ENCODE measurements at places on chromosomes 4 and X. TPM values are rescaled to one million over a fixed set of nuclear protein-coding genes. Genes with fewer than 3 reads are reported as not detected.
A peak's percentile ranks its signal among the peaks of the same experiment; 100 is the strongest.

RIPPLY1 gene
- not detected for total RNA-seq

GAGE2A gene
- not detected for total RNA-seq

GPC3 gene
- total RNA-seq: 0.59 TPM

CXorf49 gene
- total RNA-seq: not detected

BTC gene
- not detected for total RNA-seq

DNA sequence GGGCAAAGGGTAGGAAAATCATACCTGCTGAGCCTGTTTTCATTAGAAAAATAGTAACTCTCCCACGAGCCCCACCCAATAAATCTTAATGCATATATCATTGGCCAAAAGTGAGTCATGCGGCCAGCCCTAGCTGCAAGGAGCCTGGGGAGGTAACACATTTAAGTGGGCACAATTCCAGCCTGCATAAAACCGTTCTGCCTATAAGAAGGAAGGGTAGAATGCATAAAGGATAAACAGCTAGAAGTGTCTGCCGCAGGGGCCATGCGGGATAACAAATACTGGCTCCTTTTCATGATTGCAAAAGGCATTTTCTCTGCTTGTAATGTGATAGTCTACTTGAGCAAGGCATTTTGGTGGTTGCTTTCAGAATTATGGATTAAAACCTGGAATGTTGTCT, 37.1 kb downstream of the EFHC2 start:
- DNase-seq: no peak

DNA sequence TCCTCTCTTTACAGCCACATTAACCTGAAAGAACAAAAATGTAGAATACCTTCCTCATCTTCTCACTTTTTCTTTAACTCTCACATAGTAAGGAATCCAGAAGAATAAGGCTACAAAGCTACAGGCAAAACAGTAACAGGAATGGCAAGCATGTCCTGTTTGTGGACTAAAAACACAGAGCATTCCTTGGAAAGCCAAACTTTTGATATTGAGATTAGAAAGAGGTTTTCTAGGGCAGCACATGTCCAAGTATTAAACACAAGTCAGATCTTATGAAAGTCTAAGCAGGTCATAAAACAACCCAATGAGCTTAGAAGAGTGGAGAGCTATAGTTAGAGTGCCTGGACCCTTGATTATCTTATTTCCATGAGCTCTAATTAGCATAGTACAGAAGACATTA, 58.2 kb upstream of the FAM9C start:
- no peak for DNase-seq

DNA sequence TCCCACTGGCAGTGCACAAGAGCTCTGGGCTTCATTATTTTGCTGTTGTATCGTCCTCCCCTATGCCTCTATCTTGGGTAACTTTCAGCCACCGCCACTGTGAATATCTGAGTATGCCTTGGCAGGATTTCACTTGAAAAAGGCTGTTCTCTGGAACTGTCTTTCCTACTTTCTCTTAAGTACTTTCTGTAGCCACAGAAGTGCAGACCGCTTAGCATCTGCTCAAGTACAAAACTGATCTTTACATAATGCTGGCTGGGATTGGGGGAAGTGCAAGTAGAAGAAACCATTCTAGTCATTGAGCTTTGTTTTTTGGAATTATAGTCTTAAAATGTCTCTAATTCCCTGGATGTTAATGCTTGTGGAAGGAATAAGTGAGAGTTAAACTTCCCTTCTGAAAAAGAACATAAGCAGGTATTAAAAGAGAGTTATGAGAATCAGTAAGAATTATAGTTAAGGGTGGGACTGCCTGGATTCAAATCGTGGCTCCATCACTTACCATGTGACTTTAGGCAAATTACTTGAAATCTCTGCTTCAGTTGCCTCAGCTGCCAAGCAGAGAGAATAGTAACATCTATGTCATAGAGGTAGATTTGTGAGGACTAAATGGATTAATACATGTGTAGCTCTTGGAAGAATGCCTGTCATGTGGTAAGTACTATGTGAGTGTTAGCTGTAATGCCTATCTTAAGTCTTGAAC, 77.5 kb downstream of the MID1IP1 start:
- no peak for DNase-seq

DNA sequence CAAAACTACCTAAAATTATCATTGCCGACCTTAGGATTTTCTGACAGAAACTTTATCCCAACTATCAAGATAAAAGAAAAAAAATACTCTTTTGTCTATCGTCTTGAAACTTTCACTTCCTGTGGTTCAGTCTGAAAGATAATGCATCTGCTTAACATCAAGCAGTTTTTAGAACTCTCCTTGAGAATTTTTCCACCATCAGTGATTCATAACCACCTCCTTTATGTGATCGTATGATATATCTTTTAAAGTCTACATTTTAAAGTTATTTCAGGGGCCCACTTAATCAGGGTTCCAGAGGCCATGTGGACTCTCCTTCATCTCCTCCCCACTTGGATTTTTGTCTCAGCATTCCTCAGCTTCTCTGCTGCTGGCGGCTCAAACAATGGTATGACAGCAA, 272.8 kb upstream of the TENM3 start:
- no peak for DNase-seq

- DNase-seq: no peak
Observed at GRCh38 chr4:10809905-10810304, 125.3 kb upstream of the CLNK start.

DNA sequence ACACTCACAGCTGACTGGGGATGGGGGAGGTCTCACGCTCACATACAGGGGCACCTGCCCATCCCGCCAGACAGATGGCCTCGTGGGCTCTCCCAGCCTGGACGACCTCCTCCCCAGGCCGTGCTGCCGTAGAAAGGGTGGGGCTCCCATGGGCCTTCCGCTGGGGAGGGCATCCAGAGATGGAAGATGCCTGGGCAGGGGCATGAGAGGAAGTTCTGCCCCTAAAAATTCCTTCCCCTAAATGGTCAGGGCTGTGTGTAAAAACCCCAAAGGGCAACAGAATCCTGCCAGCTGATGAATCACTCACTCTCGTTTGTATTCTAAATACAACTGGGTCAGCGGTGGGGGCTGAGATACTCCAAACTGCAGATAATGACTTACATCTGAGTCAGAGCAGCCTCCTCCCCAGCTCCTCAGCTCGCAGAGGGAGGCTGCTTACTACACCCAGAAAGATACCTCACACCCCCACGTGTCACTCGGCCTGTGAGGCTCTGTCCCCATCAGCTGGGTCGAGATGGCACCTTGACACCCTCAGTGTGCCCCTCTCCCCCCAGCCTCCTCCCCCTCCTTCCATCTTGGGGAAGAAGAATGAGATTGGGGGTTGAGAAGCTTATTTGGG, 10.1 kb downstream of the WDR1 start:
- DNase-seq: peak; percentile 67

GRCh38 chr4:78781924-78782323, 5.8 kb downstream of the BMP2K start:
- DNase-seq: no peak

- DNase-seq: no peak
Observed at GRCh38 chr4:3318561-3319021, 25.8 kb downstream of the RGS12 start.

DNA sequence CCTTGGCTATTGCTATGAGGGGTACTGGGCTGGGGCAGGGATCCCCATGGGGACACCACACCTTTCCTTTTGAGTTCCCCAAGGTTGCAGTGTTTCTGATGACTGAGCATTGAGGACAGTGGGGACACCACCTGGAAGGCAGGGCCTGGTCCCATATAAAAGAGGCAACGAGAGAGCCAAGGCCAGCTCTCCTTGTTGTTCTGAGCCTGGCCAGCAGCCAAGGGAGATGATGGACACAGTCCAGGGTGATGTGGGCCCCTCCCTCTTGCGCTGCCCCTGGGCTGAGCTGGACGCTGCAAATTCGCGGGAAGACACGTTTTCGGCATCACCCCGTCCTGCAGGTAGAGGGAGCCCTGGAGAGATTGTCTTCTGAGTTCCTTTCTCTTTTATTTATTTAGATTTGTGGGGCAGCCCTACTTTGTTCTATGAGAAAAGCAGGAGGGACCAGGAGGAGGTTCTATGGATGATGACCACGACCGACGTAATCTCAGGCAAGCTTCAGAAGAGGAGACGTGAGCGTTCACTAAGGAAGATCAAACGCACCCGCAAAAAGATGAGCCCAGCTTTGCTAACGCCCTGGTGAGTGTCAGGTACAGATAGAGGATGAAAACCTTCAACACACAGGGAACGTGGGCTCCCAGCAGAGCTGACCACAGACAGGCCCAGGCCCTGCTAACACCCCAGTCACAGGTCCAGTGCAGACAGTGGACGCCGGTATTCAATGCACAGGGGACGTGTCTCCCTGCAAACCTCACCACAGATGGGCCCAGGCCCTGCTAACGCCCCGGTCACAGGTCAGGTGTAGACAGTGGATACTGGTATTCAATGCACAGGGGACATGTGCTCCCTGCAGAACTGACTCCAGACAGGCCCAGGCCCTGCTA, 97.4 kb downstream of the SHOX start:
- DNase-seq: no peak

DNA sequence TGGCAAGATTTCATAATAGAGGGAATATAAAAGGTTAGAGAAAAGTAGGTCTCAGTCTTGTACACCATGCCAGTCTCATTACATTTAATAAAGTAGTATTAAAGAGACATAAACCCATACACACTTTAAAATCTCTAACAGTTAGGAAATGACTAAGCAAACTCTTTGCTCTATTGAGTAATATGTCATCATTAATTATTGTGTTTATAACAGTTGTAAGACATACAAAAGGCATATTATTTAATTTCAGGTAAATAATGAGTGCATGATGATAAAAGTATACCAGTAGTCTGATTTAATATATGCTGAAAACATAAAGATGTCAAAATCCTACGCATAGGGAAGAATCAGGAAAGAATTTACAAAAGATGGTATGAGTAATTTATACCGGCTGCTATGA, 31.0 kb upstream of the FGG start:
- no peak for DNase-seq

DNA sequence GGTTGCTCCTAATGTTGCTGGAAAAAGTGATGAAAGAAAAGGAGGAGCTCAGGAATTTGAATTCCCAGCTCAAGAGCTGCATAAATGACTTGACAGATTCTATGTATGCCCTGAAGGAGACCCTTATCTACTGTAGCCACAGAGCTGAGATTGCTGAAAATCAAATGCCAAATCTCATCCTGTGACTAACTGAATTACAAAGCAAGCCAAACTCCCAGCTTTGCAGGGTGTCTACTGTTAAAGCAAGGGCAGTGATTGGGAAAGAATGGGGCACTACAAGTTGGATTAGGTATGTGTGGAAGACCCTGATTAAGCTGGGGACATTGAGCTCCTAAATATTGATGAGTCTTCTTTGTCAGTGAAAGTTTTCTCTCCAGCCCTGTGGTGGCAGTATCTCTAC, 20.8 kb upstream of the SMIM9 start:
- no peak for DNase-seq

- DNase-seq: no peak
Observed at GRCh38 chr4:94536649-94537469, 85.1 kb downstream of the PDLIM5 start.

- no peak for DNase-seq
Observed at GRCh38 chr4:154307451-154307850, 184.1 kb downstream of the DCHS2 start.

GRCh38 chrX:119756926-119757635, 1.3 kb upstream of the SOWAHD start:
- peak; percentile 28 for DNase-seq

GRCh38 chr4:94219402-94219801, 11.7 kb downstream of the SMARCAD1 start:
- no peak for DNase-seq

GRCh38 chr4:140395668-140396067, 22.2 kb downstream of the SCOC start:
- no peak for DNase-seq

DNA sequence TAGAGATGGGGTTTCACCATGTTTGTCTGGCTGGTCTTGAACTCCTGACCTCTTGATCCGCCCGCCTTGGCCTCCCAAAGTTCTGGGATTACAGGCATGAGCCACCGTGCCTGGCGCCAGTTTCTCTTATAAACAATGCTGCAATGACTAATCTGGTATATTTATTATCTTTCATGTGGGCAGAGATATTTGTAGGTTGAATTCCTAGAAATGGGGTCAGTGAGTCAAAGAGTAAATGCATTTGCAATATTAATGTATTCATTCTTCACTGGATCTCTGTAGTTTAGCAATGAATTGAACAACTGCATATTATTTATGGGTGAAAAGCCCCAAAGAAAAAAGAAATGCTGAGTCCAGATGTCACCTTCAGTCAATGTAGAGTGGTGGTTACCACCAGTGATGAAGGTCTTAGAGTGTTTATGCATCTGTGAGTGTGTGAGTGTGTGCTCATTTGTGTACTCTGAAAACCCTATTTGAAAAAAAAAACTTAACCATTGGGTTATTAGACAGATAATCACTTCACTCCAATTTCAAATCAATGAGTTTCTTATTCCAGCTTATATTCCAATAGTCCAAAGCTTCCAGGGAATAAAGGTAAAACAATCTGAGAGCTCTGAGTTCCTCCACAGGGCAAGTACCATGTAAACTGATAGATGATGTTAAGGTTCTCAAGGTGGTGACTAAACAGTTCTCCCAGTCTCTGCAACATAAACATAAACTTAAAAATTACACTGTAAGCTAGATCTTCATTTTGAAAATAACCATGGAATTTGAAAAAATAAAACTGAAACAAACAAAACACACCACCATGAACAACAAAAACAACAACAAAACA, 22.6 kb upstream of the CD38 start:
- DNase-seq: no peak

DNA sequence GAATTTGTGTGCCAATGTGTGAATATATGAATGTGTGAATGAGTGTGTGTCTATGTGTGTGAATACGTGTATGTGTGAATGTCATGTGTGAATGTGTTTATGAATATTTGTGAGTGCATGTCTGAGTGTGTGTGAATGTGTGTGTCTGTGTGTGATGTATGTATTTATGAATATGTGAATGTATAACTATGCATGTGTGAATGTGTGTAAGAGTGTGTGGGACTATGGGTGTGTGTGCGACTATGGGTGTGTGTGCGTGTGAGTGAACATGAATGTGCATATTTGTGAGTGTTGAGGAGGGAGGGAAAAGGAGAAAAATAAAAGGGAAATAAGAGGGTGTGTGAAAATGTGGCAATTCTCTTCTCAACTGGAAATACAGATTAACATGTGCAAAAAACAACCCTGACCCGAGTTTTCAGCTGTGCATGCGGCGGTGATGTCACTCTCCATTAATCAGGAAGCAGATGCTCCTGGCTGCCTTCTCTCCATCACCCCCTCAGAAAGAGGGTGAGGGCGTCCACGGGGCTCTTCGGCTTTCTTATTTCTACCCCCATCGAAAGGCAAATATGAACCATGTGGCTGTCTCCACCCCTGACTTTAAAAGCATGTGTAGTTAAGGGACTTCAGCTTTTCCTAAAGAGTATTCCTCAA, 219.8 kb downstream of the MAML3 start:
- DNase-seq: no peak

DNA sequence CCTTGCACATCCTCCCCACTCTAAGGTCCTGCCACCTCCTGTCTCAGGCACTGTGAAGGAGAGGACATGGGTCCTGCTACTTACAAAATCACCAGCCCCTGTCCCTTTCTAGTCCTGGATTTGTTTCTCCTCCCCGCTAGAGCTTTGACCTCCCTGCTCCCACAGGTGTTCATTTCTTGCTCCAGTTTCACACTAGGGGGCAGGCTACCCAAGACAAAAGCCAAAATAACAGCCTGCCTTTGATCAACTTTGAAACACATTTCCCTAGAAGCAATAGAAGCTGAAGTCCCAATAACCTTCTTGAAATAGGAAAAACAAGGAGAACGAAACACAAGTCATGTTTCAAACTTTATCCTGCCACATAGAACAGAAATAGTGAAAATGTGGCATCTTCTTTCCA, 164.4 kb downstream of the QDPR start:
- DNase-seq: peak; percentile 2

GRCh38 chr4:117814277-117815246, 219.7 kb upstream of the NDST3 start:
- DNase-seq: no peak

Data from CD4-positive, alpha-beta T cell (primary cell).